Kidney (tissue), 22 donors: ENCODE measurements at places on chromosomes 7 and 10. TPM values are rescaled to one million over a fixed set of nuclear protein-coding genes. Genes with fewer than 3 reads are reported as not detected.

TMEM26 gene
- 1.2 TPM for total RNA-seq

GRCh38 chr10:74991435-74991834, 120.0 kb upstream of the SAMD8 start:
- H3K27me3 ChIP-seq, result no peaks in the 10 kb centered on the region
- peaks cover 3% of the 10 kb centered on the region for H3K4me1 ChIP-seq
- H3K36me3 ChIP-seq, result peaks cover 6% of the 10 kb centered on the region
- no peak for DNase-seq
- H3K27ac ChIP-seq, result no peak overlapping the region
- H3K4me3 ChIP-seq, result no peak overlapping the region

DNA sequence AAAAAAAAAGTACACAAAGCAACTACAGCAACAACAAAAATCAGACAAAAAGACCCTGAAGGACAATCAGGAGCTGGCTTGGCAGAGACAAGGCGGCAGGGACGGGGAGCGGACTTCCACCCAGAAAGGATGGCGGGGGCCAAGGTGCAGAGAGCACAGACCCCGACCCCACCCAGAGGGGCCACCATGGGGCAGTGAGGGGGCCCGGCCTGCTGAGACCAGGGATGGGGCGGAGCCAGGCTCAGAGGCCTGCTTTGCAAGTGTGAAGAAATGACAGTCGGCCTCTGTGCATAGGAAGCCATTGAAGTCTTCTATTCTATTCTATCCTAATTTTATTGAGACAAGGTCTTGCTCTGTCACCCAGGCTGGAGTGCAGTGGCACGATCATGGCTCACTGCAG, 82.0 kb downstream of the ELFN1 start:
- H3K27ac ChIP-seq, result no peak overlapping the region
- no peaks in the 10 kb centered on the region for H3K36me3 ChIP-seq
- no peaks in the 10 kb centered on the region for H3K27me3 ChIP-seq
- no peak for DNase-seq

IL15RA gene
- 13.9 TPM for total RNA-seq

DNA sequence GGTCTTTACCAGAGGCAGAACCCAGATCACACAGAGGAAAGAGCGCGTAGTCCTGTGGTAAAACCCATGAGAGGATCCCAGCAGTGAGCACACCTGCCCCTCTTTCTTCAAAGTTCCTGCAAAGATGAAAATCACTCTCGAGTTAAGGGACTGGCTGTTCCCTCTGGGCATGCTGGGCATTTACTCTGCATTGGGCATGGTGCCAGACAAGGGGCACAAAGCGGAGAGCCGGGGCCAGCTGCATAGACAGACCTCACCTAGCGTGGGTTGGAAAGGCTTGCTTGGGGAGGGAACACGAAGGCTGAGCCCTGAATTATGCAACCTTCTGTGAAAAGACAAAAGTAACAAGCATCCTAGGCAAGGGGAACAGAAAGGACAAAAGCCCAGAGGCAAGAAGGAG, 120.0 kb upstream of the TCERG1L start:
- no peak for DNase-seq
- H3K36me3 ChIP-seq, result no peaks in the 10 kb centered on the region
- H3K4me3 ChIP-seq, result no peak overlapping the region
- no peaks in the 10 kb centered on the region for H3K4me1 ChIP-seq
- H3K27me3 ChIP-seq, result no peaks in the 10 kb centered on the region

GRCh38 chr7:100185726-100186125, 8.0 kb downstream of the STAG3 start:
- H3K4me3 ChIP-seq, result no peak overlapping the region
- no peak for DNase-seq
- H3K36me3 ChIP-seq, result no peaks in the 10 kb centered on the region
- no peaks in the 10 kb centered on the region for H3K27me3 ChIP-seq
- no peak overlapping the region for H3K27ac ChIP-seq

GRCh38 chr10:99927721-99928280, 81.9 kb downstream of the DNMBP start:
- no peaks in the 10 kb centered on the region for H3K36me3 ChIP-seq
- peak overlapping the region; percentile 68 for H3K27ac ChIP-seq
- H3K4me1 ChIP-seq, result peaks cover 2% of the 10 kb centered on the region
- peak overlapping the region; percentile 68 for H3K4me3 ChIP-seq
- H3K27me3 ChIP-seq, result no peaks in the 10 kb centered on the region

CHCHD3 gene
- total RNA-seq, result 53.9 TPM

ZNF853 gene
- total RNA-seq, result 5.4 TPM

ZNF394 gene
- total RNA-seq, result 33.6 TPM

GRCh38 chr7:155247479-155248365, 50.0 kb upstream of the INSIG1 start:
- no peak overlapping the region for H3K4me3 ChIP-seq
- no peaks in the 10 kb centered on the region for H3K4me1 ChIP-seq
- H3K27ac ChIP-seq, result no peak overlapping the region
- no peaks in the 10 kb centered on the region for H3K27me3 ChIP-seq
- H3K36me3 ChIP-seq, result no peaks in the 10 kb centered on the region

CEP41 gene
- 12.7 TPM for total RNA-seq

- DNase-seq, result no peak
- H3K4me1 ChIP-seq, result no peaks in the 10 kb centered on the region
- no peak overlapping the region for H3K4me3 ChIP-seq
- H3K27ac ChIP-seq, result no peak overlapping the region
- no peaks in the 10 kb centered on the region for H3K27me3 ChIP-seq
Measured at GRCh38 chr7:107051376-107051775, 6.9 kb downstream of the PRKAR2B start.

GRCh38 chr10:58700591-58700990, 187.9 kb downstream of the BICC1 start:
- H3K36me3 ChIP-seq, result no peaks in the 10 kb centered on the region
- DNase-seq, result no peak
- H3K27ac ChIP-seq, result no peak overlapping the region
- H3K4me1 ChIP-seq, result peaks cover 4% of the 10 kb centered on the region
- H3K4me3 ChIP-seq, result no peak overlapping the region

BAG3 gene
- 42.0 TPM for total RNA-seq

GRCh38 chr10:124562425-124563060, 100.9 kb downstream of the LHPP start:
- no peak overlapping the region for H3K4me3 ChIP-seq
- no peaks in the 10 kb centered on the region for H3K36me3 ChIP-seq
- H3K27me3 ChIP-seq, result no peaks in the 10 kb centered on the region

DNA sequence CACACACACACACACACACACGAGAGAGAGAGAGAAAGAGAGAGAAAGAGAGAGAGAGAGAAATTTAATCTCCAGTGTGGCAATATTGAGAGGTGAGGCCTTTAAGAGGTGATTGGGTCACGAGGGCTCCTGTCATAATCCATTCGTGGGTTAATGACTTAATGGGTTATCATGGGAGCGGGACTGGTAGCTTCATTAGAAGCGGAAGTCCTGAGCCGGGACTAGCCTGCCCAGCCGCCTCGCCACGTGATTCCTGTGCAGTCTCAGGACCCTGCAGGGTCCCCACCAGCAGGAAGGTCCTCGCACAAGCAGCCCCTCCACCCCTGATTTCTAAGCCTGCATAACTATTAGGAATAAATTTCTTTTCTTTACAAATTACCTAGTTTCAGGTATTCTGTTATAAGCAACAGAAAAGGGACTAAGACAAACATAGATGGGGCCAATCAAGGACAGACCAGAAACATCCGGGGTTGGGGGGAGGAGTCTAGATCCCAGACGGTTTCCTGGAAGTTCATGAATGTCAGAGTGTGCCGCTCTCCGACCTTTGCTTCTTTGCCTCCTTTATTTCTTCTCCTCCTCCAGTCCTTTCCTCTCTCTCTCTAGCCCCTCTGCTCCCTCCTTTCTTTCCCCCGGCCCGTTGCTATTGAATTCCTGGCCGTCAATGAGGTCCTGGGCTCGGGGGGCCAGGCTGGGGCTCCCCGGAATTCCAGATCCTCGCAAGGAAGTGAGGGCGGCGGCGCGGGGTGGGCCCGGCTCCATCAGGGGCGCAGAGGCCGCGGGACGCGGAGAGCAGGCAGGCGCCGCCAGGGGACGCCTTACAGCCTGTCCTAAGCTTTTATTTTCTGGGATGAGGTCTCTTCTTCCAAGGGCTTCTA, 146.8 kb downstream of the CYP26A1 start:
- H3K4me3 ChIP-seq, result no peak overlapping the region
- no peaks in the 10 kb centered on the region for H3K27me3 ChIP-seq
- no peaks in the 10 kb centered on the region for H3K36me3 ChIP-seq
- DNase-seq, result no peak

DNA sequence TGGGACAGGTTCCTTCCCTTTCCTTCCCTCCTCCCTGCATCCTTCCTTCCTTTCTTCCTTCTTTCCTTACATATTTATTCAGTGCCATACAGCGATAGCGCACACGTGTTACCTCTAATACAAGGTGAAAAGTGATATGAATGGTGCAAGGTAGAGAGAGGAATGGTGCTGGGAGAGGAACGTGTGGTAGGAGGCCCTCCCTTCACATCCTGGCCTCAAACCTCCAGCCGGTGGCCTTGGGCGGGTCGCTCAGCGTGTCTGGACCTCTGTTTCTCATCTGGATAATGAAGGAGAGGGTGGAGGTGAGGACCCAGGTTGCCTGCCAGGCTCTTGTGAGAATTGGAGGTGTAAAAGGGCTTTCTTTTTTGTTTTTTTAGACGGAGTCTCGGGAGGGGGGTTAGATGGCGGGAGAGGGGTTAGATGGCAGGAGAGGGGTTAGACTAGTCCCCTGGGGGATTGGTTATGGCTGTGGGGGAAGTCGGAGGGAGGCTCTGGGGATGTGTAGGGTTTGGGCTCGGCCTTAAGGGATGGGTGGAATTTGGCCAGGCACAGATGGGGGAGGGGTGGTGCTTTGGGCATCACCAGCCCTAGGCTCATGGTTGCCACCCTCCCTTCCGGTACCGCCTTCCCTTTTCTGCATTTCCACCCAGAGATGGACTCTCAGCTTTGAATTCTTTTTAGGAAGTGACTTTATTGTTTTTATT, 14.9 kb downstream of the CHST3 start:
- H3K36me3 ChIP-seq, result no peaks in the 10 kb centered on the region
- no peak for DNase-seq
- H3K27ac ChIP-seq, result no peak overlapping the region
- H3K4me1 ChIP-seq, result peaks cover 7% of the 10 kb centered on the region

DNA sequence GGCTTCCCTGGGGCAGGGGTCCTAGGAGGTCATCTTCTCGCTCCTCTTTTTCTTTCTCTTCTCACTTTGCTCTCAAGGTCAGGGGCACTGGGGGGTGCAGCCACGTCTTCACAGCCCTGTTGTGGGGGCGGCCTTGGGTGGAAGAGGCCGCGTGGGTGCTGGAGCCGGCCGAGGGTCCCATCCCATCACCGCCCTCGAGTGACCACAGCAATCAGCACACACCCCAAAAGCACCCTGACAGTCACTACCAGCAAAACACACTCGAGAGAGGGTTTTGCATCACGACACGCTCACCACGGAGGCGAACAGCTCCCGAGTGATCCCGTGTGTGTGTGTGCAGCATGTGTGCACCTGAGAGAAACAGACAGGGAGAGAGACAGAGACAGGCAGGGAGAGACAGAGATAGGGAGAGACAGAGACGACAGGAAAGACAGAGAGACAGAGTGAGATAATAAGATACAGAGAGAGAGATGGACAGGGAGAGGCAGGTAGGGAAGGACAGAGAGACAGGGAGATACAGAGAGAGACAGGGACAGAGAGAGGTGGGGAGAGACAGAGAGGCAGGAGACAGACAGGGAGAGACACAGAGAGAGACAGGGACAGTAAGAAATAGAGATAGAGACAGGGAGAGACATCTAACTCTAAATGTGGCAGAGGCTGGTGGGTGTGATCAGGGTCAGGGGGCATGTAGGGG, 100.9 kb downstream of the WDR37 start:
- no peak for DNase-seq
- H3K4me3 ChIP-seq, result no peak overlapping the region
- no peaks in the 10 kb centered on the region for H3K27me3 ChIP-seq
- H3K4me1 ChIP-seq, result no peaks in the 10 kb centered on the region

GPR37 gene
- 4.4 TPM for total RNA-seq

HOXA3 gene
- 21.2 TPM for total RNA-seq

- no peak for DNase-seq
- H3K4me1 ChIP-seq, result no peaks in the 10 kb centered on the region
- H3K27me3 ChIP-seq, result no peaks in the 10 kb centered on the region
- no peak overlapping the region for H3K4me3 ChIP-seq
- H3K27ac ChIP-seq, result no peak overlapping the region
- no peaks in the 10 kb centered on the region for H3K36me3 ChIP-seq
Measured at GRCh38 chr10:36761121-36761520, 364.3 kb upstream of the ANKRD30A start.

DNA sequence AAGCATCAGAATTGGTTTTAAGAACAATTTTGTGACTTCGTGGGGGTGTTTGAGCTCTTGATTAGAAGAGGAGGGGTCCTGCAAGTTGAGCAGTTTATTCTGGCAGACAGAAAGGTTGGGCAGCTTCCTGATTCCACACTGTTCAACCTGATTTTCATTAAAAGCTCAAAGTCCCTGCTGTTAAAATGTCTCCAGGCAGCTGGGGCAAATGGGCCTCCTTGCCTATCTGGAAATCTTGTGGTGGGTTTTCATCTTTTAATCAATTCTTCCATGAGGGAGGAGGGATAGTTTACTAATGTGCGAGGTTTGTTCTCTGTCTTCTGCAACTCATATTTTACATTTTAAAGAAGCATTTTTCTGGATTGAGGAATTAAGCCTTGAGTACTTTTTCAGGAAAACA, 276.7 kb downstream of the NXPH1 start:
- H3K27ac ChIP-seq, result no peak overlapping the region
- no peaks in the 10 kb centered on the region for H3K27me3 ChIP-seq
- no peak for DNase-seq
- H3K4me1 ChIP-seq, result no peaks in the 10 kb centered on the region
- H3K36me3 ChIP-seq, result no peaks in the 10 kb centered on the region
- H3K4me3 ChIP-seq, result no peak overlapping the region

- peaks cover 32% of the 10 kb centered on the region for H3K4me1 ChIP-seq
- no peak for DNase-seq
- no peaks in the 10 kb centered on the region for H3K36me3 ChIP-seq
- H3K4me3 ChIP-seq, result no peak overlapping the region
- peak overlapping the region; percentile 49 for H3K27ac ChIP-seq
Measured at GRCh38 chr10:69465457-69466157, 14.3 kb downstream of the TSPAN15 start.
